ENCODE measurements at places on chromosomes 2 and 18.

GRCh38 chr18:54109131-54109683 lies 115.3 kb downstream of the MBD2 start:
- no peak for DNase-seq

- DNase-seq, result peak; percentile 36
Observed at GRCh38 chr2:171723716-171724683, 36.7 kb downstream of the DYNC1I2 start.

- DNase-seq, result no peak
Observed at GRCh38 chr2:189702071-189702470, 27.6 kb downstream of the ANKAR start.

- no peak for DNase-seq
Observed at GRCh38 chr2:17935242-17935885, 56.9 kb downstream of the KCNS3 start.

DNA sequence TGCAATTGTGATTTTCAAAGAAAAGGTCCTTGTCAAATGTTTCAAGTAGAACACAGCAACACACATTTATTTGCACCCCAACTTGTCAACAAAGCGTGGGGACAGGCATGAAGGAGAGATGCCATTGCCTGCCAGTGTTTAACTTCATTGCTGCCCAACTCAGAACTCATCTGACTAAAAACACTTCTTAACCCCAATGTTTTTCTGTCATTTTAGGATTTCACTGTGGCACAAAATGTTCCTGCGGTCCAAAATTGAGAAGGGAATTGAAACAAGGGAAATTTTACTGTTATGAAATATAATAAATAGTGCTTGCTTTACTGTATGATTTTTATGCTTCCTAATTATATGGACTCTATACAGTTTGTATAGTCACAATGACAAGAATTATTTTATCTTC lies 45.7 kb downstream of the PMAIP1 start:
- DNase-seq, result no peak

GRCh38 chr2:8416001-8416571 lies 265.8 kb upstream of the ID2 start:
- DNase-seq, result no peak

DNA sequence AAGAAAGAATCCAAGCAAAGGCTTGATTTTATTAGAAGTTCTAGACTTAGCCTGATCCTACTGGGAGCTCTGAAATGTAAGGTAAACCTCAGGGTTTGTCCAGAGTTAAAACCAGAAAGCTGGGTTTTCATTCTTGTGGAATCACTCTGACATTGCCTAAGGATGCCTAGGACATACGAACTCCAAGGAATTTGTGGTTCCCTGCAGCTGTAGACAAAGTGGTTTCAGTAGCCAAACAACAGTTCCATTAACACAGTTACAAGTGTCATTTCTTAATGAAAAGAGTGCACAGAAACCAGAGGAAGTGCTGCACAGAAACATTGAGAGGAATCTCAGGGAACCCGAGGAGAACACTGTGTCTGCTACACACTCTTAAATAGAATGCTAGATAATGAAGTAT lies 221.4 kb upstream of the ST6GAL2 start:
- no peak for DNase-seq

GRCh38 chr2:44731505-44731904 lies 210.0 kb upstream of the SIX3 start:
- no peak for DNase-seq

GRCh38 chr18:60894254-60894945 lies 438.8 kb upstream of the CDH20 start:
- DNase-seq, result no peak

- DNase-seq, result peak; percentile 47
Observed at GRCh38 chr18:11953113-11953512, 28.2 kb upstream of the IMPA2 start.

GRCh38 chr18:80119111-80119510 lies 10.0 kb downstream of the ADNP2 start:
- DNase-seq, result no peak

DNA sequence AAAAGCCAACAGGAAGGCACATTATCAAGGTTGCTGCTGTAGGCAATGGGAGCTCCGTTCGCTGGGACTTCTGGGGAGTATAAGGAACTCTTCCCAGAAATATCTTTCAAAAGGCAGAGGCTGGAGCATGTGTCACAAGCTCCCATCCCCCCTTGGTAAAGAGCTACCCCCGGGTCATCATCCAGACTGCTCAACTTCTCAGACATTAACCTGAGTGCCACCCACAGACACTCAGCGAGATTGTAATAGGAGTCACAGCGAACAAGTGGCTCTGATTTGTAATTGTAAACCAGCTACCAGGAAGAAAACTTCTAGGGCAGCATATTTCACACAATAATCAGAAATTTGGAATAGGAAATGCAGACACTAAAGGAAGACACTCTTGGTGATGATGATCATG lies 290.2 kb upstream of the PARD3B start:
- no peak for DNase-seq

DNA sequence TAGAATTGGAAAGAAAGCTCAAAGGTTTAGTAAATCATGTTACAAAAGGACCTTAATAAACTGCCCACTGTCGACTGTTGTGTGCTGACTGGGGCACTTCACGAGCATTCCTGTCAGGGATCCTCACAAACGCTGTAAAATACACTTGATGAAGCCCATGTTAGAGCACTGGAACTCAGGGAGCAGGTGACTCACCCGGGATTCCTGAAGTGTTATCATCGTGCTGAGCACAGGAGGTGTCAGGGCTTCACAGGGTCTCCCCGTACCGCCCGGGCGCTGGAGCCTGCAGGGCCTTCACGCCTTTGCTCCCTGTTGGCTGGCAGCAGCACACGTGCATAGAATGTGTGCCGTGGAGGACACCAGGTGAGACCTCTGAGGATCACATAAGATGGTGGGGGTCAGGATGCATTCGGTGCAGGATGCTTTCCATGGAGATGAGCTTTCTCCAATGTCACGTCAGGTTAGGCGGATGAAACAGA lies 187.3 kb downstream of the SNTG2 start:
- no peak for DNase-seq

- DNase-seq, result no peak
Observed at GRCh38 chr2:46058140-46058539, 239.1 kb upstream of the EPAS1 start.

DNA sequence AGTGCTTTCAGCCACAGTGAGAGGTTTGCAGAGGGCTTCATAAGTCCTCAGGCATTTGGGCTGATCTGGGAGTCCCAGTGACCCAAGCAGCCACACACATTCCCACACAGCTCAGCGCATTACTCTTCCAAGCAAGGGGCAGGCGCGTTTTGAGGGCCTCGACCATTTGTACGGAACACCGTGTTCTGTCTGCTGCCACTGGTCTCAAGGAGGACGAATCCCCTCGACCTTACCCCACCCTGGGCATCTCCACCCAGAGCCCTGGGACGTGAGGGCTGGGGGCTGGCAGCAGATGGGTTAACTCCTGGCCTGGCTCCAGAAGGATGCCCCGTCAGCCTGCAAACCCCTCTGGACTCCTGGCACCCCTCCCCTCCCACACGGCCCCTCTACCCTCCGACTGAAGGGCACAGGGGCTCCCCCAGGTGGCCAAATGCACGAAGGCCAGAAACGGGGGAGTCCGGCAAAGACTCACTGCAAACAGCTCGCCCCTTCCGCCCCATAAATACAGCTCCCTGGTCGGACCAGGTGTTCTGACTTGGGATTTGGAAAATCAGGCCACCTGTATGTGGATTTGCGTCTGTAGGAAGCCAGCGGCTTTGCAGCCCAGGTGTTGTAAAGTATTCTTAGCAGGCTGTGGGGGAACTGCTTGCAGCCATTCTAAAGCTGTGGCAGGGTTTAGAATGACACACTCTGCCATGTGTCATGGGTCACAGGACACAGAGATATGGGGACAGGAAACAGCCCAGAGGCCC lies 33.6 kb upstream of the PTMA start:
- peak; percentile 17 for DNase-seq

DNA sequence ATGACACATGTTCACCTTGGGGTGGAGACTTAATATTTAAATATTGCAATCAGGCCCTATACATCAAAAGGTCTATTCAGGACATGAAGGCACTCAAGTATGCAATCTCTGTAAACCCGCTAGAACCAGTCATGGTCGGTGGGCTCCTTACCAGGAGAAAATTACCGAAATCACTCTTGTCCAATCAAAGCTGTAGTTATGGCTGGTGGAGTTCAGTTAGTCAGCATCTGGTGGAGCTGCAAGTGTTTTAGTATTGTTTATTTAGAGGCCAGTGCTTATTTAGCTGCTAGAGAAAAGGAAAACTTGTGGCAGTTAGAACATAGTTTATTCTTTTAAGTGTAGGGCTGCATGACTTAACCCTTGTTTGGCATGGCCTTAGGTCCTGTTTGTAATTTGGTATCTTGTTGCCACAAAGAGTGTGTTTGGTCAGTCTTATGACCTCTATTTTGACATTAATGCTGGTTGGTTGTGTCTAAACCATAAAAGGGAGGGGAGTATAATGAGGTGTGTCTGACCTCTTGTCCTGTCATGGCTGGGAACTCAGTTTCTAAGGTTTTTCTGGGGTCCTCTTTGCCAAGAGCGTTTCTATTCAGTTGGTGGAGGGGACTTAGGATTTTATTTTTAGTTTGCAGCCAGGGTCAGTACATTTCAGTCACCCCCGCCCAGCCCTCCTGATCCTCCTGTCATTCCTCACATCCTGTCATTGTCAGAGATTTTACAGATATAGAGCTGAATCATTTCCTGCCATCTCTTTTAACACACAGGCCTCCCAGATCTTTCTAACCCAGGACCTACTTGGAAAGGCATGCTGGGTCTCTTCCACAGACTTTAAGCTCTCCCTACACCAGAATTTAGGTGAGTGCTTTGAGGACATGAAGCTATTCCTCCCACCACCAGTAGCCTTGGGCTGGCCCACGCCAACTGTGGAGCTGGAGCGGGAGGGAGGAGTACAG lies 108.1 kb downstream of the XRCC5 start:
- DNase-seq, result peak; percentile 46

DNA sequence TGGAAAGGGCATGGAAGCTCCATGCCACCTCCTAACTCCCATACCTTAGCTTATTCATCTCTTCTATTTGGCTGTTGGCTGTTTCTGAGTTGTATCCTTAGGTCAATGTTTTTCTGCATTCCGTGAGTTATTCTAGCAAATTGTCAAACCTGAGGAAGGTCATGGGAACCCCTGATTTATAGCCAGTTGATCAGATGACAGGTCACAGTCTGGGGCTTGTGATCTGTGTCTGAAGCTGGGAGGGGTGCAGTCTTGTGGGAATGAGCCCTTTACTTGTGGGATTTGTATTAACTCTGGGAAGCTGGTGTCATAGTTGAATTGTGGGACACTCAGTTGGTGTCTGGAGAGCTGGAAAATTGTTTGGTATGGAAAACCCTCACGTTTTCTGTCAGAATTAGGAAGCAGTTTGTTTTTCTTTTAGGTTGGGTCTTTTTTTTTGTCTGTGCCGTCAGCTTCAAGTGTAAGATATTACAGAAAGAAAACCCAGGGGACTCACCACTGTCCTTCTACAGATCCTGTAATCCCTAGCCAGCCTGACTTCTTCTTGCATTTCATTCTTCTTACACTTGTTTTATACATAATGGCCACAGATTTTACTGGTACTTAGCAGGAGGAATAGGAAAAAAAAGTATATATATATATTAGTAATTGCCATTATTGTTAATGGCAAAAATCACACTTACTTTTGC lies 137.9 kb downstream of the LRRTM1 start:
- DNase-seq, result no peak

DNA sequence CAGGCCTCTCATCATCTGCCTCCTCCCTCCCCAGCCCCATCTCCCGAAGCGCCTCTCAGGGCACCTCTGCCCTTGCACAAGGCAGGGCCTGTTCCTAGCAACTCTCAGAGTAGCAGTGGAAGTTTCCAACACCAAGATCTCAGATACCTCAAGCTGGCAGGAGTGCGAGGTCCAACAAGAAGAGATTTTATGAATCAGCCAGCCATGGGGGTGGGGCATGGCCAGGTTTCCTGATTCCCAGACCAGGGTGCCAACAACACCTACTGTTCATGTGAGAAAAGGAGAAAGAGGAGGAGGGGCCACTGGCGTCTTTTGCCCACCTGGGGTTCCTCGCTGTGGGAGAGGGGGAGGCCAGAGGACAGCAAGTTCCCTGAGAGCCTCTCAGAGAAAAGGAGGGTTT lies 6.6 kb upstream of the STEAP3 start:
- DNase-seq, result no peak

- no peak for DNase-seq
Observed at GRCh38 chr18:72808680-72809079, 59.1 kb downstream of the NETO1 start.

DNA sequence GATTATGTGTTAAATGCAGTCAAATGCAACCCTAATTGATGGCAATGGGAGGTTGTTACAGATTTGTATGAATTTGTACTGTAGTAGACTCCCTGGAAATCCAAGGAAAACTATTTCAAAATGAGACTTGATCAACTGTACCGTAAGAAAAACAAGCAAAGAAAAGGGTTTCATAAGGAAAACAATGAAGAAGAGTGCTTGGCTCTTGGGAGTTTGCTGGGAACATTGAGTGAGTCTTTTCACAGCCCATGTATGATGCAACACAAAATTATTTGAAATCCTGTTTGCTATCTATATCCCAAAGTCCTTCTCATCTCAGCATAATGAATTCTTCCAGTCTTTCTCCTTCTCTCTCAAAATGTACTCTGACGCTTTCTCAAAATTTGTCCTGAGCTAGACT lies 67.0 kb upstream of the OSR1 start:
- no peak for DNase-seq

GRCh38 chr2:106358081-106358480 lies 110.1 kb downstream of the RGPD3 start:
- DNase-seq, result no peak

- DNase-seq, result peak; percentile 60
Observed at GRCh38 chr2:177604271-177605065, 211.9 kb downstream of the AGPS start.

- DNase-seq, result peak; percentile 96
Observed at GRCh38 chr2:200787351-200788120, 24.2 kb upstream of the BZW1 start.

GRCh38 chr2:206869824-206870495 lies 69.4 kb upstream of the CPO start:
- no peak for DNase-seq

DNA sequence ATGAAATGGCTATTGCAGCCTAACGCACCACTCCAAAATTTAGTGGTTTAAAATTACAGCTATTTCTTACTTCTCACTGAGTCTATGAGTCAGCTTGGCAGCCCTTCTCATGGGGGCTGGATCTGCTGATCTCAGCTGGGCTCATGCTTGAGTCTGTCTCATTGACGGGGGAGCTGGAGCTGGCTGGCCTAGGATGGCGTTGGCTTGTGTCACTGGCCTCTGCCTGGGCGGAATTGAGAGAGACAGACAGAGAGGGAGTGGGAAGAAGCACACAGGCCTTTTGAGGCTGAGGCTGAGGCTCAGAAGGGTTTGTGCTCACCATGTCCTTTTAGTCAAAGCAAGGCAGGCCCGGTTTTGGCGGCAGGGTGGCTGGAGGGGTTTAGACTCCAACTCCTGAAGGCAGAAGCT lies 412.1 kb upstream of the MYT1L start:
- peak; percentile 49 for DNase-seq

GRCh38 chr2:205717175-205717846 lies 35.0 kb downstream of the NRP2 start:
- no peak for DNase-seq

All from astrocyte (in vitro differentiated cells and primary cell).